ENCODE measurements at places on chromosomes 6 and 20. TPM values are rescaled to one million over a fixed set of nuclear protein-coding genes. Genes with fewer than 3 reads are reported as not detected.

SPAG4 gene
- 1.1 TPM for polyA plus RNA-seq

GRCh38 chr6:12313992-12314589 is 23.9 kb downstream of the EDN1 start:
- no peak for DNase-seq

- DNase-seq: no peak
Observed at GRCh38 chr6:31900917-31901414, 920 bp downstream of the ZBTB12 start.

GSTA2 gene
- polyA plus RNA-seq: not detected

- peak; percentile 60 for DNase-seq
Observed at GRCh38 chr6:31541059-31541657, 645 bp downstream of the DDX39B start.

MAPK14 gene
- 52.5 TPM for polyA plus RNA-seq
